Iris pigment epithelial cell (primary cell): ENCODE measurements at places on chromosomes 5 and 9.

GRCh38 chr9:8855046-8855445 lies 1055.5 kb upstream of the DMAC1 start:
- no peak for DNase-seq

GRCh38 chr9:91120200-91120599 lies 241.5 kb downstream of the AUH start:
- DNase-seq, result no peak

DNA sequence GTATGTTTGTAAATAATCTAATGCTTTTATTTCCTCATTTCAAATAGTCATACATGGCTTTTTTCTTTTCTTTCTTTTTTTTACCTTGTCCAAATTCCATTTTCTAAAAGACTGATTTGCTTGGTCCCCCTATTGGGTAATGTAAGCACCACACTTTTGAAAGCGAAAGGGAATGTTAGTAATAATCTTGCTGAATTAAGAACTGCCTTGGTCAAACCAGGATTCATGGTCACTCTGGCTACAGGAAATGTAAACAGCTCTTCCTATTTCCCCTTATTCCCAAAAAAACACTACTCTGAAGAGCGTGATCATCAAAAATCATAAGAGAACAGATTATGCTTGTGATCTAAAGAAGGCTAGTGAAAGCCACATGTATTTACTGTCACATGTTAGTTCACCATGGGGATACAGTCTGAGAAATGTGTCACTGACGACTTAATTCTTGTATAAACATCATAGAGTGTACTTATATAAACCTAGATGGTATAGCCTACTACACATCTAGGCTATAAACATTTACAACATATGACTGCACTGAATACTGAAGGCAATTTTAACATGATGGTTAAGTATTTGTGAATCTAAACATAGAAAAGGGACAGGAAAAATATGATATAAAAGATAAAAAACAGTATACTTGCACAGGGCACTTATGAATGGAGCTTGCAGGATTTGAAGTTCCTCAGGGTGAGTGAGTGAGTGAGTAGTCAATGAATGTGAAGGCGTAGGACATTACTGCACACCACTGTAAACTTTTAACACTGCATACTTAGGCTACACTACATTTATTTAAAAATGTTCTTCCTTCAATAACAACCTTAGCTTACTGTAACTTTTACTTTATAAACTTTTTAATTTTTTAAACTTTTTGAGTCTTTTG lies 75.3 kb downstream of the HMGCR start:
- peak; percentile 41 for DNase-seq

DNA sequence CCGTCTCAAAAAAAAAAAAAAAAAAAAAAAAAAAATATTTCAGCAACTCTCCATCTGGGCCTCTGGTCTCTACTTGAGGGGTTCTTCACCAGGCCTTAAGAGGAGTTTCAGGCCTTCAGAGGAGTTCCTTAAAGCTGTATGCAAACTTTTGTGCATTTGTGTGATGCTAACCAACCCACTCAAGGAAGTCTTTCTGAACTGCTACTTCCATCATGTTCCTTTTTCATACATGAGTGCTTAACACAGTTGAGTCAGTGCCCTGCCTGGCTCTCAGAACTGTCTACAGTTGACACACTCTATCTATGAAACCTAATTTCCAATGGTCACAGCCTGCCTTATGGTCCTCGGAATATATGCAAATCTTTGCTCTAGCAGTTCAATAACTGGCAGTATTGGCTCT lies 146.5 kb downstream of the MEF2C start:
- no peak for DNase-seq

DNA sequence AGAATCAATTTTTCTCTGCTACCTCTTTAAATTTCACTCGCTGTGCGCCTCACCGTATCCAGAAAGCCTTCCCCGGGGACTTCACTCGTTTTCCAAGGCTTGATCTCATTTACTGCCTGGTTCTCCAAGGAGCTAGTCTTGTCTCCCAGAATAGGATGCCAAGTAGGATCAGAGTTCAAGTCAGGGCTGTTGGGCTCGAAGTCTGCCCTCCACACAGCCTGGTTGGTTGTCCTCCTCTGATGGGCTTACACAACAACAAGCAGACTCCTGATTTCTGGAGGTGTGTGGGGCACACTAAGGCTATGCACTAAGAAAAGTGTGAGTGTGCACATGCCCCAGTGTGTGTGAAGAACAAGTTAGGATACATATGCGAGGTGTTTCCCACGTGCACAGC lies 14.0 kb upstream of the TNIP1 start:
- DNase-seq, result no peak

DNA sequence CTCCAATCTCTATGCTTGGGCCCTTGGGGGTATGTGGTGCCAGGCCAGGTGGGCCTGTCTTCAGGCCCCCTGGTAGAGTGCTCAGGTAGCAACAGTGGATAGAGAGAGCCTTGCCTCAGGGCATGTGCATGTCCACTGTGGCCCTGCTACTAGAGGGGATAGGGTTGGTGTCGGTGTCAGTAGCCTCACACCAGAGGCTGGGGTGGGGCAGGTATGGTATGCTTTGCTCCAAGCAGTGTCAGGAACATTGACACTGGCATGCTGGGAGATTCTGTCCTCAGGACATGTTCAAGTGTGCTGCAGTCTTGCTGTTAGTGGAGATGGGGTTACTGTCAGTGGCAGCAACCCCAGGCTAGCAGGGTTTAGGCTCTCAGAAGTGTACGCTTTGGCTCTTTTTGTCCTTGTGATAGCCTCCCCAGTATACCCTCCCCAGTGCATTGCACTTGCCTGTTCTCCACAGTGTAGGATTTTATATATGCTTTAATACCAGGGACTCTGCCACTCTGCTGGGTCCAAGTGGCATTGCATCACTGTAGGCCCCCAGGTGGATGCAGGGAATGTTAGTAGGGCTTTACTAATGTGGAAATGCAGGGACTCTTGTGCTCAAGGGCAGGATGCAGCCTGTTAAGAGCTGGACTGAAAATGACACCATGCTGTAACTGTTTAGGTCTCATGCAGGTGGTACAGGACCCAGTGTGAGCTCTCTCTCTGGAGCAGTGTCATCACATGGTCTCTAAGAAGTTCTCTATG lies 21.6 kb downstream of the RIC1 start:
- DNase-seq, result no peak

GRCh38 chr5:148541054-148541835 lies 113.1 kb downstream of the HTR4 start:
- DNase-seq, result no peak

DNA sequence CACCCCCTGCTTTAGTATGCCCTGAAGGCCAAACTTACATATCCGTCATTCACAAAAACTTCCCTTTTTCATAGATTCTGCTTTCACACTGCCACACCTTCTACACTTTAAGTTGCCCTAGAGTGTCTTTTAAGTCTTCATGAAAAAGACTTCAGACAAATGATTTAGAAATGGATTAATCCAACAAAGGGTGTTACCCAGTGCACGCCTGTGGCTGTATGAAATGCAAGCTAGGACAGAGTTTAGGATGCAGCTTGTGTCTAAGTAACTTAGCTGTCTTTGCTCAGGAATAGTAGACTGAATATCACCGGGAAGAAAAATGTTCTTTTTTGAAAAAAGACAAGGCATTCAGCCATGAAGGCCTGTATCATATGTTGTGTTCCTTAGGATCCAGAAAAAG lies 210.0 kb downstream of the MPDZ start:
- no peak for DNase-seq

- DNase-seq, result no peak
These were observed 1.4 kb upstream of the TRIO start for GRCh38 chr5:14141764-14142163.

DNA sequence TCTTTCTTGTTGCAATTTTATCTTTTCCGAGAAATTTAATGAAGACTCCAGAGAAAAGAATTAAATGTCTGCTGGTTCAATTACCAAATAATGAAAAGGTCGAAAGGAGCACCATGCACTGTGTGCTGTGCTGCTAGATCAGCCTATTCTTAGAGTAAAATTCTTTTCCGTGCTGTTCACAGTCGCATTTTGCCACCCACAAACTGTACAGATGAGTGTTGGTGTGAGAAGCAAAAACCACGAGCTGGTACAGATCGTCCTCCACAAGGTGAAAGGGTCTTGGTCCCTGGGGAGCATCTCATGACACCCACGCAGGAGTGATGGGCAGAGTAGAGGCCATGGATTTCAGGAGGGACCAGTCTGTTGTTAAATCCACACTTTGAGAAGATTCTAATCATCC lies 143.8 kb upstream of the PUM3 start:
- DNase-seq, result no peak

GRCh38 chr5:179410291-179411160 lies 65.3 kb upstream of the ADAMTS2 start:
- no peak for DNase-seq

DNA sequence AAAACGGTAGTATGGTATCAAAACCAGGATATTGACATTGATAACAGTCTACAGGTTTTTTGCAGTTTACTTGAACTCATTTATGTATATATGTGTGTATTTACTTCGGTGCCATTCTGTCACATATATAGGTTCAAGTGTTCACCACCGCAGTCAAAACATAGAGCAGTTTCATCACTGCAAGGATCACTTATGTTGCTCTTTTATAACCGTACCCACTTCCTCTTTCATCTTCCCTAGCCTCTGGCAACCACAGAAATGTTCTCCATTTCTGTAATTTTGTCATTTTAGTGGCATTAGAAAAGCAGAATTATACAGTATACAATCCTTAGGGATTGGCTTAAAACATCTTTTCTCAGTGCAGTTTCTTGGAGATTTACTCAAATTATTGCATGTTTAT lies 90.3 kb downstream of the SH3GL2 start:
- DNase-seq, result no peak

GRCh38 chr5:124154714-124155113 lies 591.7 kb downstream of the ZNF608 start:
- DNase-seq, result no peak

DNA sequence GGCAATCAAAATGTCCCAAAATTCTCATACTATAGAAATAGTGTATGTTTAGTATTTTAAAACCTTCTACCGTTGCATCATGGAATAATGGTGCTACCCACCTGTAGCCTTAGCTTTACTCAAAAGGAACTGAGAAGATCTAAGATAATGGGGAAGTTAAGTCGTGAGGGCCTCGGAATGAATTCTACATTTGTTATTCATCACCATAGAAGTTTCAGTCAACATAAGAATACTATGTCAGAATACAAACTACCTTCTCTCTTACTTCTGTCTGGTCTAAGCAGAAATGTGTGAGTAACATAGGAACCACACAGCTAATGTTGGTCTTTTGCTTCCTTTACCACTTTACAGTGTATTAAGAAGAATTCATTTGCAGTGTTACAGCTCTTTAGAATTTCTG lies 43.2 kb downstream of the RFK start:
- no peak for DNase-seq

- no peak for DNase-seq
These were observed 35.3 kb upstream of the TMEM215 start for GRCh38 chr9:32748013-32748412.

GRCh38 chr9:108056084-108056804 lies 566.7 kb upstream of the KLF4 start:
- peak; percentile 72 for DNase-seq

DNA sequence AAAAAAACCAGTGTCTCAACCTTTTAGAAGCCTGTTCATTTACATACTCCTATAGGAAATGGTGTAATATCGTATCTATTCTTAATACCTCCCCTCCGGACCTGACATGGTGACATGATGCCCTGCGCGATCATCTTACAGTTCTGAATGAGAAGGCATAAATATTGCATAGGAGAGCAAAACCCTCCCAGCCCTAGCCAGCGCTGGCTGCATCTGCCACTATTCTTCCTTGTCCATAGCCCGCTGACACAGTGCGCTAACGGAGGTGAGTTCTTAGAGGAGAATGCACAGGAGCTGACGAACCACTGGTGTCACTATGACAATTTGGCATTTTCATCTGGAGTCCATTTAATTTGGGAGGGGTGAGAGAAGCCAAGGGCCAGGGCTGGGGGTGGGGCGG lies 290.1 kb downstream of the EFNA5 start:
- no peak for DNase-seq

- no peak for DNase-seq
These were observed 16.1 kb downstream of the TXN start for GRCh38 chr9:110240198-110240597.

GRCh38 chr9:135012166-135012565 lies 75.3 kb upstream of the OLFM1 start:
- DNase-seq, result no peak

- peak; percentile 53 for DNase-seq
These were observed 120.6 kb downstream of the FOCAD start for GRCh38 chr9:20804489-20805250.

DNA sequence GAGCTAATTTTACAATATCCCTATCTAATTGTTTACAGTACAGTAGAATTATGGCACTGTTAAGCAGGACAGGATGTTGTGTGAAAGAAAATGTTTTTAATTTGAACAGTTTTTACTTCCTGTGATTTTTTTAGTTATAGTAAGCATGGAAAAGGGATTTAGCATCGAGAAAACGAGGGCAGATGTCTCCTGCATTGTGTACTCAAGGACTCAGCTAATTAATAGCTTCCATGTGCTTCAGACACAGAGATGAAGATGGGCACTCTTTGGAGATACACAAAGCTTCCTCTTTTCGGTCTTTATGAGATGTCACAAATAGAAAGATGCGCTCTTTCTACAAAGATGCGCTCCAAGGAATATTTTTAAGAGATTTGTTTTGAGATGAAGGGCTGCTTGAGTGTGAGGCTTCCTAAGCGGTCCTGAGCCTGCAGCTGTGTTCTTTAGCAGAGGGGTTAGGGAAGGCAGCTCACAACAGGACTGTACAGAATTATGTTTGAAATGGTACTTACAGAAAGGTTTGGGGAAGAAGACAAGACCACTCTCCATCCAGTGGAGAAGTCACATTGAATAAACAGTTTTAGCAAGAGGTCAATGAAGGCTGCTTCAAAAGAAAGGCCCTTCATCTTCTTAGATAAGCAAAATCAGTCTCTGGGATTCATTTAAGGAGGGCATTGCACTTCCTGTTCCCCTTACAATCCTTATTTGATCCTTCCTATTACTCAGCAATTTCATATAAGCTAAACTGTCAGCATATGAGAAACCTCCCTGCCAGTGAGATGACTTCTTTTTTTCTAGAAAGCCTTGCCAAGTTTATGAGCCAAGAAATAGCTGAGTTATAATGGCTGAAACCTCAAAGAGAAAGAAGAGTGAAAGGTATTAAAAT lies 311.5 kb downstream of the EFNA5 start:
- peak; percentile 76 for DNase-seq

DNA sequence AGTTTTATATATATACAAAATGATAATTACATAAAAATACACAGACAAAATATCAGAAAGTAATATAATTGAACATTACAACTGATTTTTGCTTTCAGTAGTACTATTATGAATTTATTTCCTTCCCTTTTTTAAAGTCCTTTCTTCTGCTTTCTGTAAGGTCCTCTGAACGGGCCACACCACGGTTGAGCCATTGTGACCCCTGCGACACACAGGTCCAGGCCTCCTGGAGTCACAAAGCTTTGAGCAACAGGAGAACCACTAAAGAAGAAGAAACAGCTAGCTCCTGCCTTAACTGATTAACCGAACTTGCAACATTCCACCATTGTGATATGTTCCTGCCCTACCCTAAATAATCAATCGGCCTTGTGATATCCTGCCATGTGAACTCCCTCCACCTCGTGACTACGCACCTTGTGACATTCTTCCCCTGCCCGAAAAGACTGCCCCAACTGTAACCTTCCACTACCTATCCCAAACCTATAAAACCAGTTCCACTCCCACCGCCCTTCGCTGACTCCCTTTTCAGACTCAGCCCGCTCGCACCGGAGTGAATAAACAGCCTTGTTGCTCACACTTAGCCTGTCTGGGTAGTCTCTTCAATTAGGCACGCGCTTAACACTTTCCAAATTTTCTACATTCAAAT lies 375.0 kb upstream of the RFX3 start:
- no peak for DNase-seq

- DNase-seq, result no peak
These were observed 47.5 kb downstream of the BARX1 start for GRCh38 chr9:93907551-93908199.
